ENCODE measurements at places on chromosomes 4 and X. TPM values are rescaled to one million over a fixed set of nuclear protein-coding genes. Genes with fewer than 3 reads are reported as not detected.

The ART3 gene
- 28.1 TPM for total RNA-seq

The IQCM gene
- not detected for total RNA-seq

The TMLHE gene
- 30.0 TPM for total RNA-seq

The NALF2 gene
- 0.10 TPM for total RNA-seq

The PNCK gene
- total RNA-seq = 0.92 TPM

The GATA1 gene
- total RNA-seq = 0.41 TPM

The SSR4 gene
- 46.4 TPM for total RNA-seq

The C4orf51 gene
- total RNA-seq = not detected

The SLITRK4 gene
- total RNA-seq = 8.1 TPM

The MAGEB5 gene
- not detected for total RNA-seq

The CT55 gene
- not detected for total RNA-seq

The SNX25 gene
- 26.4 TPM for total RNA-seq

The ERAS gene
- total RNA-seq = not detected
